ENCODE measurements at places on chromosomes 1 and 21.
A peak's percentile ranks its signal among the peaks of the same experiment; 100 is the strongest.

GRCh38 chr1:210557426-210558077, 228.8 kb downstream of the HHAT start:
- DNase-seq = no peak

DNA sequence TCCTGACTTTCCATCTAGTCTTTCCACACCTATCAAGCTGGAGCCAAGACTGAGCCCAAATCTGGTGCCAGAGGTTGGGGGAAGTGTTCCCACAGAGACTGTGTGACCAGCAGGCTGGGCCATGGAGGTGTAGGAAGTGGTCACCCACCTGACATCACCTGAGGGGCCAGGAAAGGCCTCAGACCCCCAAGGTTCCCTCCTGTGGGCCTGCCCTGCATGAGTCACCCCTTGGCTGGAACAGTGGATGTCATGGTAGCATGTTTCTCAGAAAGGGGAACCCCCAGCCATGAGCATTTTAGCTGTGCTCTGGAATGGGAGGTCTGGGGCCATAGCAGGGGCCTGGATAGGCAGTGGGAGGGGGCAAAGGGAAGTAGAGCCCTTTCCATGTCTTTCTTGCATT, 5.7 kb upstream of the TNFRSF8 start:
- DNase-seq = no peak

DNA sequence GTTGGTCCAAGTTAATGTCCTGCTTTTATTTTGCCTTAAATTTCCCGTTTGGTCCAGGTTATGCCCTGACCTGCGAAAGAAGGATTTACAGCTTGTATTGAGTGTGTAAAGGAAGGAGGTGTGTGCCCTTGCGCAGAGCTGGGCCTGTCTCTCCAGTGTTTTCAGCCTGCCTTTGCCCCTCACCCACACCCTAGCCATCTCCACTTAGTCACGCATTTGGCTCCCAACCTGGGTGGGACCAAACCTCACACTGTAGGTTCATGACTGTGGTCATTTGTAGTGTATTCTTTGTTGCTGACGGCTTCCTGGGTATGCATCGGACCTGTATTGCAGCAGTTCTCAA, 572 bp upstream of the SRSF10 start:
- DNase-seq = peak; percentile 26

DNA sequence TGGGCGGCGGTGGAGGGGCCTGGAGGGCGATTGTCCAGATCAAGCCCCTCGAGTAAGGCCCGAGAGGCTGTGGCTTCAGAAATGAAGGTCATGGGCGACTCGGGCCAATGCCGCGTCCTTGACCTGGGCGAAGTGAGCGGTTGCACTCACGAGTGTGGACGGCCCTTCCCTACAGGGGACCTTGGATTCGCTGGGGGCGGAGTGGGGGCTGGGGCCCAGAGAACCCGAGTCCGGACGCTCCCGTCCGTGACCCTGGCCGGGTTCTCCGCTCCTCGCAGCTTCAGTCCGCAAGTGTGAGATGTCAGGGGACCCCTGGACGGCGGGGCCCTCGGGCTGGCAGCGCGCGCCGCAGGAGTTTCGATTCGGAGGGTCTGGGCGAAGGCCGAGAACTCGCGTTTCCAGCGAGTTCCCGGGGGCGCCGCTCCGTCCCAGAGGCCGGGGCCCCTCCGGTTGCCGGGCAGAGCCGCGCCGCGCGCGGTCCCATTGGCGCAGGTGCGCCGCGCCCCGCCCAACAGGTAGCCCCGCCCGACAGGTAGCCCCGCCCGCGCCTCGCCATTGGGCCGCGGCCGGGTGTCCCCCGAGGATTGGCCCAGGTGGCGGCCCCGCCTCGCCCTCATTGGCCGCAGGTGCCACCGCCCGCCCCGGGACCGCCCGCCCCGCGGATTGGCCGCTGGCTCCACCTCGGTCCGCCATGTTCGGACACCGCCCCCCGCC, at the start of gene PRKCZ:
Gene PRKCZ (plus strand): TSS at position 694 of the 714 bp plus-strand sequence. CDS start 220 bp downstream, outside the sequence.
- DNase-seq = peak; percentile 94

DNA sequence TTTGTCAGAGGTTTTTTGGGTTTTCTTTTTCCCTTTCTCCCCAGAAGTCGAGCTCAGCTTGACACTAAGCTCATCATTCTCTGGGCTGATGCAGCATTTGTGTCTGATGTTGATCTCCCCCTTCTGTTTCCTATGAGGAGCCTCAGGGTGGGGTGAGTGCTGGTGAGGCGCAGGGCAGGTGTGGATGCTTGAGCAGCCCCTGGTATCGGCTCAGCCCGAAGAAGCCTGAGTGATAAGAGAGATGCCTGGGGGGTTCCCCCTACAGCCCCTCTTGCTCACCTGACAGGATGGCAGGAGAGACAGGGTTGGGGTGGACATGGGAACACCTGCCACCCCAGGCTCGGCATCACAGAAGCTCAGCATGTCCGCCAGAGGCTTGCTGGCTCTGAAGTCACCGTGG, 239.0 kb downstream of the RHOU start:
- DNase-seq = no peak

GRCh38 chr1:158163000-158163947, 17.4 kb upstream of the CD1D start:
- no peak for DNase-seq

GRCh38 chr1:3891329-3891865, 8.7 kb downstream of the C1orf174 start:
- no peak for DNase-seq

DNA sequence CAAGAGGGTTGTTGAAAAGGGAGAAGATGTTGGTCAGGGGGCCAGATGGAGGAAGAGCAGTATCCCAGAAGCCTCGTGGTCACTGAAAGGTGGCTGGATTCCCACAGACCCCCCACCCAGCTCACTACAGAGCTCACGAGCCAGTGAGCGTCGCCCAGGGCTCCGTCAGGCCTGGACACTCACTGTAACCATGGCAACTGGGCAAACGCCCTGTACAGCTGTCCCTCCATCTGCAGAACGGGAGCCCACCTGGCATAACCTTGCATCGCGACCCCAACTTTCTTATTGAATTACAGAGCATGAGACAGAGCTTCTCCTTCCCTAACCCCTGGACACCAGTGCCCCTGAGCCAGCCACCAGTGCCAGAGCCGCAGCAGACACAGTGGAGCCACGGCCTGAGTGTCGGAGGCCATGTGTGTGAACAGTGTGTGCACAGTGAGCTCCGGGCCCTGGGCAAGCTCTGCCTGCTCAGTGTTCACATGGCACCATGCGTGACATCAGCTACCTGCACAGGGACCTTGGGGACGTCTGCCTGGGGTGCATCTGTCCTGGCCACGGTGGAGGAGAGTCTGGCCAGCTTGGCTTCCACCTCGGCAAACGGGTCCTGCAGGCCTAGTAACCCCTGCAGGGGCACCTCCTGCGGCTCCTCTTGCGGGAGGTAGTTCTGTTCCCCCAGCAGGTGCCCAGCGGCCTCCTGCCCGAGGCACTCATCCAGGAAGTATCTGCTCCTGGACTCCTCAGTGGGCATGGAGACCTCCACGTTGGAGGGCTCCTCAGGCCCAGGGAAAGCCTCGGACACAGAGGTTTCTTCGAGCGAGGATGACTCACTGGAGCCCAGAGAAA, 25.9 kb upstream of the DDOST start:
- no peak for DNase-seq

- DNase-seq = no peak
Observed at GRCh38 chr1:50129201-50129600, 20.5 kb downstream of the ELAVL4 start.

- no peak for DNase-seq
Observed at GRCh38 chr1:91583326-91583755, 82.7 kb downstream of the CDC7 start.

DNA sequence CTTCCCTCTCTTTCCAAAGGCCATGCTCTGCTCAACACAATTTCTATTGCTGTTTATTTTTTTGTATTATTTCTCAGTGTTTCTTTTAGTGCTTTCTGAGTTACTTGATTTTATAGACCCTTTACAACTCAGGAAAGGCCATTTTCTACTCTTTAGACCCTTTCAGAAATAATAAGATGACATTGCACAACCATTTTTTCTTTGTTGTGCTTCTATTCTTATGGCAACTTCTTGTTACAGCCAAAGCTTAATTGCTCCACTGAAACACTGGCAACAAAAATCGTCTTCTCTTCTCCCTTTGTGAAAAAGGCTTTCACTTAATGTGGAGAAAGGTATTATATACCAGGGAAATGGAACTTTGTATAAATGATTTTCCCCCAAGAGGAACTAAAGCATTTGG, 39.0 kb upstream of the SAMSN1 start:
- DNase-seq = no peak

GRCh38 chr1:160606611-160607010, 27.3 kb upstream of the CD84 start:
- peak; percentile 26 for DNase-seq

DNA sequence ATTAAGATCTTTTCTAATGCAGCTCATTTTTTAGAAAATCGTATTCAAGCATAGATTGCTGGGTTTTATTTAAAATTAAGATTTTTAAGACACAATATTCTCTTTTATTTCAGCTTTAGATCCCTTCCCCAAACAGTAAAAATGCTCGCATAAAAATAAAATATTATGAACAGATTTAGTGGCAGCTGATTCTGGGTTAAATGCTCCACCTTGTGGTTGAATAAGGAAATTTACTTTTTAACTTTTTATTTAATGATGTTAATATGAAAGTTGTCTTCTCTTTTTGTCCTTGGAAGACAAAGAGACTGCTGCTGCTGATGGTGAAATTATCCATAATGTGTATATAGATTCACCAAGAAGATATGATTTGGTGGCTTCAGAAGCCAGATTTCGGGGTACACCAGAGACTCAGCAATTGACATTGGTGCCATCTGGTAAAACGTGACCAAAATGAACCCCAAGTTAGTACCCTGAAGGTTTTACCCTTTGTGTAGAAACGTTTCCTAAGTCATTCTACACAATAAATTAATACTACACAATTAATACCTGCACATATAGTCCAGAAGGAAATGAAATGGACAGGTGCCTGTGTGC, 128.0 kb downstream of the ADAMTS1 start:
- no peak for DNase-seq

Data from CD4-positive, alpha-beta T cell treated with Interleukin-15 for 4 hours (primary cell).